ENCODE measurements at places on chromosomes 5 and 9.

DNA sequence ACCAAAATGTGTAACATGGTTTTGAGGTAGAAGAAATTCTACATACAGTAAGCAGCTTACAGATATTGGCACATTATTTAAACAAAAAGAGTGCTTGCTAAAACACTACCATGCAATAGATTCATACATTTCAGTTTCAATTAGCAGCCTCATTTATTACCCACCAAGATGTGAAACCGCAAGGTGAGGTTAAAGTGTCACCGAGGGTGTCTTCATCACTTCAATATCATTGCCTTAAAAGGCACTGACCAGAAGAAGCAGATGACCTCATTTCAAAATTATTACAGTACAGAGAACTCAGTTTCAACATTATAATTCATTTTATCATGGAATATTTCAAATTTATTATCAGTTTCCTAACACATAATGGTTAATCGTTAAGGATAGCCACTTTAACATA is 302.2 kb downstream of the ISL1 start:
- DNase-seq: no peak

DNA sequence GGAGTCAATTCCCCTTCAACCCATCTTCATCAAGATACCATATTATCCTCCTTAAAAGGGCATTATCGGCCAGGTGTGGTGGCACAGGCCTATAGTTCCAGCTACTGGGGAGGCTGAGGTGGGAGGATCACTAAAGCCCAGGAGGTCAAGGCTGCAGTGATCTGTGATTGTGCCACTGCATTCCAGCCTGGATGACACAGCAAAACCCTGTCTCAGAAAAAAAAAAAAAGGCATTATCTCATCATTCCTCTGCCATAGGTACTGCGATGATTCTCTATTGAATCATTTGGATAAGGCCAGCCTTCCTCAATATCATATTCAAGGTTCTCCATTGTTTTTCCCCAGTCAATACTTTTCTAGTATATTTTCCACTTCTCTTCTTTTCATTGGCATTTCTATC is 39.2 kb upstream of the RAB3C start:
- DNase-seq: no peak

- no peak for DNase-seq
Measured at GRCh38 chr9:129550199-129550839, 70.6 kb downstream of the C9orf50 start.

DNA sequence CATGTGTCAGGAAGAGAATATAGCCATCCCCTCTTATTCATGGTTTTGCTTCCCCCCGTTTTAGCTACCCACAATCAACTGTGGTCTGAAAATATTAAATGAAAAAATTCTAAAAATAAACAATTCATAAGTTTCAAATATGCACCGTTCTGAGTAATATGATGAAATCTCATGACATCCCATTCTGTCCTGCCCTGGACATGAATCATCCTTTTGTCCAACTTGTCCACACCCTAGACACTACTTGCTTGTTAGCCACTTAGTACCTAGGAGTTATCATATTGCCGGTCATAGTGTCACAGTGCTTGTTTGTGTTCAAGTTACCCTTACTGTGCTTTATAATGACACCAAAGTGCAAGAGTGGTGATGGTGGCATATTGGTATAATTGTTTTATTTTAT is 113.5 kb downstream of the CAAP1 start:
- no peak for DNase-seq

- no peak for DNase-seq
Measured at GRCh38 chr5:98581112-98581997, 192.1 kb upstream of the RGMB start.

GRCh38 chr5:432201-432927 is 10.6 kb upstream of the EXOC3 start:
- DNase-seq: no peak

DNA sequence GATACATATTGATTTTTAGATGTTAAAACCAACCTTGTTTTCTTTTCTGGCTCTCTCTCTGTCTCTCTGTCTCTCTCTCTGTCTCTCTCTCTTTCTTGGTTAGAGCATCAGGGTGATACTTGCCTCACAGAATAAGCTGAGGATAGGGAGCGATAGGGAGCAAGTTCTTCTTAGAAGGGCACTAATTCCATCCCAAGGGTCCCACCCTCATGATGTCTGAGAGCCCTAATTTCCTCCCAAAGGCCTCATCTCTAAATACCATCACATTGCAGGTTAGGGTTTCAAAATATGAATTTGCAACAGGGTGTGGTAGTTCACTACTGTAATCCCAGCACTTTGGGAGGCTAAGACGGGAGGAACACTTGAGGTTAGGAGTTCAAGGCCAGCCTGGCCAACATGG is 4.8 kb upstream of the KIF3A start:
- DNase-seq: no peak

DNA sequence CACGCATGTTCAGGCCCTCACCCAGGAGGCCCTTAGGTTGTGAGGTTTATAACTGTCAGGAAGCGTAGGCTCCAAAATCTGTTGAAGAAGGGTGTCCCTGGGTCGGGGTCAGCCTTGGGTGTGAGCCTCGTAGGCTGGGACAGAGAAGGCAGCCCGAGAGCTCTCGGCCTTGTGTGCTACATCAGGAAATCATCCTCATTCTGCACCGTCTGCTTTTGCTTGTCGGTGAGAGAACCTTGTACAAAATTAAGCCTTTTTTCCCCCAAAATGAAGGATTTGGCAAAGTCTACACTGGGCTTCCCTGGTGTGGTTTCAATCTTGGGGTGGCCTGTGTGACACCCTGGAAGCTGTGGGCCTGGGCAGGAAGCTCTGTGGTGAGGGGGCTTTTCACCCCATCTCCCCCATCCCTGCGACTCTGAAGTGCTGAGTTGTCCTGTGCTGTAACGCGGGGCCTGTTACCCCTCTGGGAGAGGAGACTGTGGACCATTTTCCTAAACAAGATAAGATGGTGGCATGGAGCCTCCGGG is 55.3 kb downstream of the AHRR start:
- no peak for DNase-seq

- no peak for DNase-seq
Measured at GRCh38 chr9:81636255-81636599, 53.1 kb downstream of the TLE1 start.

DNA sequence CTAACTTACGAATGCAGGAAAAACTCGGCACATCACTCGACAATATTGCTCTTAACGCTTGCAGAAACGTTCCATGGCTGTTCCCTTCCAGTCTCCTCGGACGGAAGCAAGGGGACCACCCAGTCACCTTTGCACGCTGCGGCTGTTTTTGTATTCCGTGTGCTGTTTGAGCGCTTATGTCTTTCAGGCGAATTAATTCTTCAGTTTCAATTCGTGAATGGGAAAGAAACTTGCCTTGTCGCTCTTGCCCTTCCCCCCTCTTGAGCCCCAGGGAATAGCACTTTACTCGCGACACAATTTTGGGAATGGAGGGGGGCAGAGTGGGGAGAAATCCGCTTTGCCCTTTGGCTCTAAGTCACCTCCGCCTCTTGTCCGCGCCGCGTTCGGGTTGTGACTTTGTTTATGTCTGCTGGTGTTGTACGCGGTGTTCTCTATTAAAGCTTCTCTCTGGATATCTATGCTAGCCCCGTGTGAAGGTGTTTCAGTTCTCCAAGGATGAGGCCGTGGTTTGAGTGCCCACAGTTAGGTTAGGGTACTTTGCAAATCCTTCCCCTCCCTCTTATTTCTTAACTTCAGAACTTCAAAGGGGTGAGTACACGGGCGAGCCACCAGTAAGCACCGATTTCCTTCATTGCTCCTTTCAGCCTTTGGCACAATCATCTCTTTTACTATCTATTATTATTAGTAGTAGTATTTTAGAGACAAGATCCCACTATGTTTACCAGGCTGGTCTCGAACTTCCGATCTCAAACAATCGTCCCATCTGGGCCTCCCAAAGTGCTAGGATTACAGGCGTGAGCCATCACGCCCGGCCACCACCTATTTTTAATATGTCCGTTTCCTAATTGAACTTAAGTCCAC is 2.7 kb downstream of the FOXB2 start:
- DNase-seq: no peak

- no peak for DNase-seq
Measured at GRCh38 chr9:119095072-119095471, 274.2 kb downstream of the BRINP1 start.

DNA sequence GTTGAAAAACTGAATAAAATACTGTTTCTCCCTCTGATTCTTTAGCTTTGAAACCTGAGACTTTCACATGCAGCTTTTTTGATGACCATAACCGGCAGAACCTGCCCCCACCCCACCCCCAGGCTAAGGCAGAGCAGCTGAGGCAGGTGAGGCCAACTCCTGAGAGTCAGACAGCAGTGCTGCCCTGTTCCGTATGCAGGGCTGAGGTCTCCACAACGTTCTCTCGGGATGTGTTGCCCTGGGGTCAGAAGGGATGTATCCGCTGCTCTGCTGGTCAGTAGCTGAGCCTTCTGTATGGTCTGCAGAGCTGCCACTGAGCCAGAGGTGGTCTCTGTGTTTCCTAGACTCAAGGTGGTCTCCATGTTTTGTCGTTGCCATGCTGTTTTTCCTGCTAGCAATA is 190.5 kb downstream of the AOPEP start:
- DNase-seq: no peak

GRCh38 chr9:115790520-115790919 is 363.1 kb upstream of the PAPPA start:
- no peak for DNase-seq

DNA sequence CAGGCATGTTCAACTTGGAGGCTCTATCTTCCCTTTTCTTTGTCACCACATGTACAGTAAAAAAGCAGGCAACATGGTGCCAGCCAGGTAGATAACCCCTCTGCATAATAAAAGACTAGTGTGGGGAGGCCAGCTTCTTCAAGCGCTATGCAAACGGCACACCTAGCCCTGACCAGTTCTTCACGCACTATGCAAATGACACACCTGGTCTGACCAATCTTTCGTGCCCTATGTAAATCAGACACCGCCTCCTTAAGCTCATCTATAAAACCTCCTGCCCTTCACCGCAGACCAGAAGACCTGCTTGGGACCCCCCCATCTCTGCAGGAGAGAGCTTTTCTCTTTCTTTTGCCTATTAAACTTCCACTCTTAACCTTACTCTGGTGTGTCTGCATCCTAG is 28.1 kb upstream of the UGCG start:
- no peak for DNase-seq

DNA sequence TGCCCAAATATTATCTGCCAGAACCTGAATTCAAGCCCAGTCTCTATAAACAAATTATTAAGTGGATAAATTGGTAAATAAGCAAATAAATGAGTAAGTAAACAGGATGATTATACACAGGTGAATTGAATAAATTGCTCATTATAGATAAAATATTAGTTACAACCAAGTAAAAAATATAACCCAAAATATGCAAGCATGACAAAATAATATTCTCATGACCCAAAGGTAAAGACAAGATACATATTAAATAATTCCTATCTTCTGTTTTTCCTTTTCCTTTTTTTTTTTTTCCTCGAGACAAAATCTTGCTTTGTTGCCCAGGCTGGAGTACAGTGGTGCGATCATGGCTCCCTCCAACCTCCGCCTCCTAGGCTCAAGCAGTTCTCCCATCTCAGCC is 21.2 kb upstream of the FSD1L start:
- DNase-seq: no peak

DNA sequence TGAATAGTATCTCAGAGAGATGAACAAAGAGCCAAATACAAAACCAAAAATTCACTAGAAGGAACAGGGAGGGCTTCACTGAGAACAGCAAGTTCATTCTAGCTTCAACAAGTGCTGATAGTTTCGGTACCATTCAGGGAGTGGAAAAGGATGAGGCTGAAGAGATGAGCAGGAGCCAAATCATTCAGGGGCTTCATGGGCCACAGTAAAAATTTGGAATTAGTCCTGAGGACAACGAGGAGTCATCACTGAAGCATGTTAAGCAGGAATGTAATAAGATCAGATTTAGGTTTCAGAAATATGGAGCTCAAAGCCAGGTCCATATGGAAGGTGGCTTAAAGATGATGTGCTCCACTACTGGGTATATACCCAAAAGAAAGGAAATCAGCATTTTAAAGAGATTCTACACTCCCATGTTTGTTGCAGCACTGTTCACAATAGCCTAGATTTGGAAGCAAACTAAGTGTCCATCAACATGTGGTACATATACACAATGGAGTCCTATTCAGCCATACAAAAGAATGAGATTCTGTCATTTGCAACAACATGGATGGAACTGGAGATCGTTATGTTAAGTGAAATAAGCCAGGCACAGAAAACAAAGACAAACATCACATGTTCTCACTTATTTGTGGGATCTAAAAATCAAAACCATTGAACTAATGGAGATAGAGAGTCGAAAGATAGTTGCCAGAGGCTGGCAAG is 36.2 kb downstream of the SPOCK1 start:
- no peak for DNase-seq

GRCh38 chr9:90098408-90098807 is 493.6 kb downstream of the GADD45G start:
- no peak for DNase-seq

DNA sequence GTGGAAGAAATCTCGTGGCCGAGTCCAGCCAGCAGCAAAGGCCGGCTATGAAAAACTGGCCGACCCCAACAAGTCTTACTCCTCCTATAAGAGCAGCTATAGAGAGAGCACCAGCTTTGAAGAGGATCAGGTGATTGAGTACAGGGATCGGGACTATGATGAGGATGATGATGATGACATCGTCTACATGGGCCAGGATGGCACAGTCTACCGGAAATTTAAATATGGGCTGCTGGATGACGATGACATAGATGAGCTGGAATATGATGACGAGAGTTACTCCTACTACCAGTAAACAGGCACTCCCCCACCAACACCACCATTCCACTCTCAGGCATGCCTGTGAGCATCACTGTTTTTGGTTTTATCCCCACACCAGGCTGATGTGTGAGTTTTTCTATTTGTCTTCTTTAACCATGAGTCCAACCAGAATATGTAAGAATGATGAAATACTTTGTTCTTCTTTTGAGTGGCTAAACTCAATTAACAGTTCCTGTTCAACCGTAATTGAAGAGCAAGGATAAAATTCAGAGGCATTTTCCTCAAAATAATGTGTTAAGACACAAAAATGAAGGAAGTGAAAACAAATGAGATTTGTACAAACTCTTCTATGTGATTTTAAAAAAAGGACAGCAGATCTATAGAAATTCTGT is 35.5 kb downstream of the RFK start:
- no peak for DNase-seq

DNA sequence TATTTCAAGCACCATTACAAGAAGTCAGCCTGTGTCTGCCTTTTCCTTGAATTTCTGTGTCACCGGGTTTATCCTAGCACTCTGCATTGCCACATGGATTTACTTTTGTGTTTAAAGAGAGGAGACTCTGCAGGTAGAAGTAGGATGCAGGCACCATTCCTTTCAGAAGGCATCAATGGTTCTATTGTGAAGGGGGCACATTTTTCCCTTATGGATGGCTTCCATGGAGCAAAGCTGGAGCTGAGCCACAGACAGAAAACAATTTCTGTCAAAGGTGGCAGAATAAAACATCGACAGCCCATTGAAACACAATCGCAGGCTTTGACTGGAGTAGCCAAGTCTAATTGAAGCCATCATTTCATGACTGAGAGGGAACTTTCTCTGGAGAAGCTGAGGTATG is 288.0 kb upstream of the ANKH start:
- no peak for DNase-seq

DNA sequence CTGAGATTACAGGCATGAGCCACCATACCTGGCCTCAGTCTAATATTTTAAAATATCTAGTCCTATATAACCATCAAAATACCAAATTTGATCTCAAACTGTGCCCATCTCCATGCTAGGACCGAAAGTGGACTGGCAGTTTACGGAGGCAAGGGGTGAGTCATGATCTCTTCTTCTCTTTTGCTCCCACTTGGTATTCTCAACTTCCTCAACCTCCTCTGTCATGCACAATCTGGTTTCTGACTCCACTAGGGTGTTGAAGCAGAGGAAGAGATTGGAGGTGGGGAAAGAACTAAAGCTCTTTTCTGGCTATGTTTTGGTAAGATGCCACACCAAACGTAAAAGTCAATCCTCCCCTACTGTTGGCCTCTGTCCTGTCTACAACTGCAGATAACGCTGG is 55.9 kb upstream of the CEMIP2 start:
- no peak for DNase-seq
